HT-29 (cell line): ENCODE measurements at places on chromosomes 4 and X. TPM values are rescaled to one million over a fixed set of nuclear protein-coding genes. Genes with fewer than 3 reads are reported as not detected.

Gene MAGEA4
- total RNA-seq, result not detected in 2 replicates

Gene DLG3
- total RNA-seq, result 40.8 and 55.6 TPM in 2 replicates

Gene AFM
- total RNA-seq, result not detected in 2 replicates

Gene CXCL11
- 0.10 and 0.31 TPM in 2 replicates for total RNA-seq
